Vagina (tissue), 2 donors: ENCODE measurements at places on chromosomes 12 and 14. TPM values are rescaled to one million over a fixed set of nuclear protein-coding genes. Genes with fewer than 3 reads are reported as not detected.

GRCh38 chr12:45655743-45656142 lies 73.8 kb upstream of the ARID2 start:
- no peak overlapping the region for H3K27ac ChIP-seq
- no peaks in the 10 kb centered on the region for H3K27me3 ChIP-seq
- H3K4me1 ChIP-seq: no peaks in the 10 kb centered on the region
- DNase-seq: no peak
- H3K4me3 ChIP-seq: no peak overlapping the region
- no peaks in the 10 kb centered on the region for H3K36me3 ChIP-seq

DNA sequence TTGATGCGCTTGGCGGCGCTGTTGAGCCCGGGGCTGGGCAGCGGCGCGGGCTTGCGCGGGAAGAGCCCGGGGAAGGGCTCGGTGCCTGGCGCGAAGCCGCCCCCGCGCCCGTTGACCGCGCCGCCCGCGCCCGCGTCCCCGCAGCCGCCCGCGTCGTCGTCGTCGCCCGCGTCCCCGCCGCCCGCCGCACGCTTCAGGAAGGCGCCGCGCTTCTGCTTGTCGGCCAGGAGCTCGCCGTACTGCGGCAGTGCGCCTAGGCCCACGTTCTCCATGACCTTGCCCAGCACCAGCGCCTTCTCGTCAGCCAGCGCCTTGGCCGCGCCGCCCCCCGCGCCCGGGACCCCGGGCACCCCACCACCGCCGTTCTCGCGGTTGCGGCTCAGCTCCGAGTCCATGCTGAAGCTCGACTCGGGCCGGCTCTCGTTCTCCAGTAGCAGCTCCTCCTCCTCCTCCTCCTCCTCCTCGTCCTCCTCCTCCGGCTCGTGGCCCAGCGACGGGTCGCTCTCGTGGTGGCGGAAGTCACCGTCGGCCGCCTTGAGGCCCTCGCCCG lies 97.2 kb downstream of the BCL11B start:
- H3K27me3 ChIP-seq: no peaks in the 10 kb centered on the region
- H3K27ac ChIP-seq: no peak overlapping the region
- no peaks in the 10 kb centered on the region for H3K36me3 ChIP-seq
- H3K4me1 ChIP-seq: peaks cover 20% of the 10 kb centered on the region

GRCh38 chr12:131279281-131279921 lies 325.7 kb downstream of the ADGRD1 start:
- H3K4me3 ChIP-seq: no peak overlapping the region
- no peaks in the 10 kb centered on the region for H3K4me1 ChIP-seq
- H3K27ac ChIP-seq: no peak overlapping the region
- no peak for DNase-seq
- H3K27me3 ChIP-seq: no peaks in the 10 kb centered on the region

DNA sequence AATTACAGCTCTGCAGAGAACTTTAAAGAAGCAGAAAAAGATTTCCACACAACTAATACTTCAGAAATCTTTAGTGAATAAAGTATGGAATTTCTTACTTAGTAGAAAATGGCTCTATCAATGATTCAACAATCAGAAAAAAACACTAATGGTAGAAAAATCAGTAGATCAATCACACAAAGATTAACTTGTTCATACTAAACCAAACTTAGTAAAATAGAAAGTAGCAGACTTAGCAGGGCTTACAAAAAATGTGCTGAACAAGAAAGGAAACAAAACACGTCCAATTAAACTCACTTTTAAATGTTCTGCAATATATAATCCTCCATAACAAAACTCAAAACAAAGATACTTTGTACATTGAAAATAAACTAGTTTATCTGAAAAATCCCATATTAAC lies 38.9 kb downstream of the CEP128 start:
- H3K4me3 ChIP-seq: no peak overlapping the region
- H3K27ac ChIP-seq: no peak overlapping the region
- no peaks in the 10 kb centered on the region for H3K36me3 ChIP-seq
- H3K27me3 ChIP-seq: no peaks in the 10 kb centered on the region
- DNase-seq: no peak

DNA sequence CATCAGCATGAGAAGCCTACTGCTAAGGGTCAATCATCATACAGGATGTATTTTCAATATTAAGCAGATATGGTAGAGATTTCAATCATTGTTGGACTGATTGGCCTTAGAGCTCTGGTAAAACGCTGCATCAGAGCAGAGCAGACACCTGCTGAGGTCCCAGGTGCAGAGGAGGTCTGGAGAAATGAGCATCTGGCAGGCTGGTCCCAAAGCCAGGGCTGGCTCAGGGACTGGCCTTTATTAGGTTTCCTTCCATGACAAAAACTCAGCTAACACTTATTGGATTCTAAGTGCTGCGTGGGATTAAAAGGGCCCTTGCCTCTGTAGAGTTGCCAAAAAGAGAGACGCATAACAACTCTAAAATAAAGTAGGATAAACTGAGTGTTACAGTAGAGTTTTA lies 29.7 kb downstream of the AKAP6 start:
- DNase-seq: no peak
- no peak overlapping the region for H3K27ac ChIP-seq
- H3K4me1 ChIP-seq: no peaks in the 10 kb centered on the region
- no peak overlapping the region for H3K4me3 ChIP-seq
- no peaks in the 10 kb centered on the region for H3K36me3 ChIP-seq

- no peak for DNase-seq
- no peaks in the 10 kb centered on the region for H3K36me3 ChIP-seq
- no peaks in the 10 kb centered on the region for H3K27me3 ChIP-seq
- H3K4me1 ChIP-seq: no peaks in the 10 kb centered on the region
Measured at GRCh38 chr12:76866726-76867125, 12.1 kb downstream of the CSRP2 start.

The PIP4P1 gene
- 24.1 TPM for total RNA-seq

The DAO gene
- not detected for total RNA-seq

The FZD10 gene
- 5.2 TPM for total RNA-seq

The TPPP2 gene
- not detected for total RNA-seq

The TCL1B gene
- total RNA-seq: not detected

The CIROP gene
- not detected for total RNA-seq

The PROX2 gene
- total RNA-seq: not detected

The PRB3 gene
- not detected for total RNA-seq

The AQP6 gene
- not detected for total RNA-seq
